ENCODE measurements at places on chromosomes 2 and 18.

- DNase-seq, result no peak
Observed at GRCh38 chr2:240443891-240444301, 8.4 kb downstream of the GPC1 start.

- DNase-seq, result no peak
Observed at GRCh38 chr2:30234180-30234971, 3.0 kb downstream of the LBH start.

DNA sequence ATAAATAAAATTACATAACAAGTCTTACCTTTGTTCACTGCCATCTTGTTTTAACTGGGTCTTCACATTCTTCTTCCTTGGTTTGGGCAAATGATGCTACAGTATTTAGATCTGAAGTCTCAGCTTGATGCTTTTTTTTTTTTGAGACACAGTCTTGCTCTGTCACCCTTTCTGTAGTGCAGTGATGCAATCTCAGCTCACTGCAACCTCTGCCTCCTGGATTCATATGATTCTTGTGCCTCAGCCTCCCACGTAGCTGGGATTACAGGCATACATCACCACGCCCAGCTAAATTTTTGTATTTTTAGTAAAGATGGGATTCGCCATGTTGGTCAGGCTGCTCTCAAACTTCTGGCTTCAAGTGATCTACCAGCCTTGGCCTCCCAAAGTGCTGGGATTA is 53.2 kb upstream of the MAT2A start:
- no peak for DNase-seq

GRCh38 chr2:16578081-16578480 is 87.6 kb downstream of the CYRIA start:
- no peak for DNase-seq

- no peak for DNase-seq
Observed at GRCh38 chr2:98455494-98455976, 10.9 kb downstream of the INPP4A start.

DNA sequence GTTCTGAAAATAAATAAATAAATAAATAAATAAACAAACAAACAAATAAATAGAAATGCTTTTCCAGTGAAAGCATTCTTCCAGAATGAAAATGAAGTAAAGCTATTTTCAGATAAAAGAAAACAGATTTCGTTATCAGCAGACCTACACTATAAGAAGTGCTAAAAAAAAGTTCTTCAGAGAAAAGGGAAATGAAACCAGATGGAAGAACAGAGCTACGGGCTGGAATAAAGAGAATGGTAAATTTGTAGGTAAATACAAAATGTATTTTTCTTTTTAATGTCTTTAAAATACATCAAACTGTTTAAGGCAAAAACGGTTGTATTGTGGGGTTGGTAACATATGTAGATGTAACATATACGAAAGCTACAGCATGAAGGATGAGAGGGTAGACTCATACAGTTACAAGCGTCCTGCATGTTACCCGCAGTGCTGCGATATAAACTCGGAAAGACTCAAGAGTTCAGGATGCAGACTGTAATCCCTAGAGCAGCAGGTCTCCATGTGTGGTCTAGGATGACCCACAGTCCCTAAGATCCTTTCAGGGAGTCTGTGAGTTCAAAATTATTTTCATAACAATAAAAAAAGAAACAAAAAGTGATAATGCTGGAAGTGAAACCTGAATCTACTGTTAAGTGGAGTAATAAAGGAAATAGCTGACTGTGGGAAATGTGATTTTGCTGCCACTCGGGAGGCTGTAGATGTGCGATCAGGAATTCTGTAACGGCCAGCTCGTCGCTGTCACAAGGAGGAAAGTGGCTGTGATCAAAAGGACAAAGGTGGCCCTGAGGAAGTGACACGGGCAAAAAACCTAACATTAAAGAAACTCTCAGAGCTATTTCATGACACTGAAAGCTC is 5.3 kb upstream of the RAB12 start:
- DNase-seq, result no peak

DNA sequence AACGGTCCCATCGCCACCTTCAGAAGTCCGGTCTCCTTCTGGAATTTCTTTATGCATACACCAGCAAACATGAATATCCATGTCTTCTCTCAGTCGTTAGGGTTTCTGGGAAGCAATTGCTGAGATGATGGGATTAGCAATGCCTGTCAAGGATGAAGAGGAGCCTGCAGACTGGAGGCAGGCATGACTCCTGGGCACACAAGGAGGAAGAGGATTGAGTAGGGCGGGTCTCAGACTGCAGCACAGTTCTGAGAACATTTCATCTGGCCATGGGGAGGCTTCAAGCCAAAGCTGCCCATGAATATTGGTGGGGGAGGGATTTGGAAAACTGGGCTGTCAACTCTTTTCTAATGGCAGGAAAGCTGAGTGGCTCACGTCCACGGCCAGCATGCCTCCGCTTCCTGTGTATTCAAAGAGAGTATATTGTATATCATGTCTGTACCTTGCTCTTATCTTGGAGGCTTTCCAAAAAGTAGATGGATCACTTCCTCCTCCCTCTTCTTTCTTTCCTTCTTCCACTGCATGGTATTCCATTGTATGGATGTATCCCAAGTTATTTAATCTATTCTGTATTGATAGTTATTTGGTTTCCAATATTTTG is 24.5 kb downstream of the MC2R start:
- no peak for DNase-seq

GRCh38 chr2:78411303-78411702 is 614.2 kb upstream of the REG3G start:
- DNase-seq, result no peak

DNA sequence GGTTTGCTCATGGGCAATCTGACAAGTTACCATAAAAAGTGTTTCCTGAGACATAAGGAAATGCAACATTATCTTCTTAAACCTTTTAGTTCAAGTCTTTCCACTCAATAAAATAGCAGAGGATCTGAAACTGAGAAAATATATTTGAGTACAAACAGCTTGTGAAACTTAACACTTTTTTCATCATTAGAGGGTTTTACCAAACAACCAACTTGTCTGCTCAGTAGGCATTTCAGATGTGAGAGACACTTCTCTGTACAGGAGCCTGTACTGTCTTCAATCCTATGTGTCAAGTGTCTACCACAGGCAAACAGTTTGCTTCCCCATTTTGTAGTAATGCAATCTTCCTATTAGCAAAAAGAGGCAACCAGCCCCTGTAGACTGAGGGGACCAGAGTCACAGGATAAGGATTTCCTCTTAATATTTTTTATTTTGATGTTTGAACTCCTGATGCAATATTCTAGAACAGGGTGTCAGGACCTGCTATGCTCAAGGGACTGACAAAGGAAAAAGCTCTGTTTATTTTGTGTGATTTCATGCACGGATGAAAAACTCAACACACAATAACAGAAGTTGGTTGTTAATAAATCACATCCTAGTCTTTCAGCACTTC is 159.1 kb upstream of the LHCGR start:
- DNase-seq, result no peak

DNA sequence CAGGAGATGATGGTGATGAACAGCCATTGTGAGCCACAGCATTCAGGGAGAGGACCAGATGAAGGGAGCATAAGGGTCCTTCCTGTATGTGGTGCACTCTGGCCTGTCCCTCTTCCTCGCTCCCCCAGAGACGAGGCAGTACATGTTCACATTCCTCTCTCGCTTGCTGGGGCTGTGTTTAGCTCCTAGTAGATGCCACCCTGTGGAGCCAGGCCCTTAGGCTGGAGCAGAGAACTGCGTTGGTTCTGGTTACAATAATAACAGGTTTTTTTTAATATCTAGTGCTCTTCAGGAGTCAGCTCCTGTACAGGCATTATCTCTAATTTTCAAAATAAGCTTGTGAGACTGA is 171.1 kb upstream of the MYT1L start:
- DNase-seq, result no peak

GRCh38 chr2:240833724-240834285 is 13.8 kb upstream of the KIF1A start:
- no peak for DNase-seq

DNA sequence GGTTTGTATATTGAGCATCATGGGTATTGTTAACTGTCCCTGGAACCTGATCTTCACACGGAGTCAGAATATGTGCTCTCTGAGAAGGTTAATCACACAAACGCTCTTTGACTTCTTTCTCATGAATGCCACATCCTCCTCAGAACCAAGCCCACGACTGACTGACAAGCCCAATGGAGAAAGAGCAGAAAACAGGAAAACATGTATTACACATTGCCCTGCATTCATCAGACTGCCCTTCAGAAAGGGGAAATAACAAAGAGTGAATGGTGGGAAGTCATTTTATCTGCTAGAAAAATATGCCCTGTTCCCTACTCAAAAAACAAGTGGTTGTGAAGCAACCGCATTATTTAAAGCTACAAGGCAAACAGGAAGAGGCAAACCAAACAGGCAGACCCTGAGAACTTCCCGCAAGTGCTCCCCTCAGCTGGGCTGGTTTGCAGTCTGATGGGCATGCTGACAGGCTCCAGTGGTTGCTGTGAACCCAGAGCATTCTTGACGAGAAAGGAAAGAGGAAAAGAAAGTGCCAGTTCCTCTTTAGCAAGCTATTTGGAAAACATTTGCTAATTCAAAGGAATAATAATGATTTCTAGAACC is 172.9 kb upstream of the SETBP1 start:
- no peak for DNase-seq

- no peak for DNase-seq
Observed at GRCh38 chr2:150023044-150023443, 435.5 kb upstream of the MMADHC start.

Measured in activated CD4-positive, alpha-beta T cell treated with anti-CD3 and anti-CD28 coated beads, Interleukin-2, amount 50 U/mL, for 24 hours (primary cell).